A549 treated with CpdA at 1 μM for 4 hours (cell line): ENCODE measurements at places on chromosomes 11 and 22. TPM values are rescaled to one million over a fixed set of nuclear protein-coding genes. Genes with fewer than 3 reads are reported as not detected.

Gene ADAMTS8
- total RNA-seq: 0.39 to 0.64 TPM (median 0.62 TPM) in 5 replicates

Gene PIM3
- total RNA-seq: 17.9 to 36.0 TPM (median 33.1 TPM) in 5 replicates

Gene IGSF22
- 0.02 TPM in 1 of 5 replicates, not detected in the others for total RNA-seq

Gene OR52I2
- total RNA-seq: not detected in 5 replicates

Gene IFITM2
- 55.4 to 67.4 TPM (median 60.2 TPM) in 5 replicates for total RNA-seq

Gene CACNA1I
- 0.02 to 0.05 TPM (median 0.03 TPM) in 5 replicates for total RNA-seq

Gene GTSE1
- total RNA-seq: 28.8 to 34.6 TPM (median 32.0 TPM) in 5 replicates

Gene ARHGAP20
- total RNA-seq: 0.01 TPM in 1 of 5 replicates, not detected in the others

Gene ST13
- total RNA-seq: 158 to 177 TPM (median 163 TPM) in 5 replicates

Gene CNGA4
- total RNA-seq: 0.06 to 0.18 TPM in 2 of 5 replicates, not detected in the others

Gene C11orf54
- 11.5 to 13.1 TPM (median 12.0 TPM) in 5 replicates for total RNA-seq

Gene CCDC116
- total RNA-seq: 0.05 to 0.22 TPM (median 0.08 TPM) in 4 of 5 replicates, not detected in the other

Gene DMC1
- 2.9 to 10.9 TPM (median 3.2 TPM) in 5 replicates for total RNA-seq

Gene CASP5
- total RNA-seq: not detected in 5 replicates

Gene SLC5A4
- total RNA-seq: not detected in 5 replicates

Gene LIMK2
- 6.6 to 8.6 TPM (median 7.7 TPM) in 5 replicates for total RNA-seq

Gene LINC01488
- total RNA-seq: not detected in 5 replicates

Gene SLC35E4
- 5.2 to 7.6 TPM (median 6.4 TPM) in 5 replicates for total RNA-seq

Gene KCNJ5
- total RNA-seq: 0.08 to 0.12 TPM in 2 of 5 replicates, not detected in the others

Gene MS4A12
- total RNA-seq: not detected in 5 replicates

Gene COX8A
- 629 to 1,059 TPM (median 1,023 TPM) in 5 replicates for total RNA-seq

Gene INSC
- not detected in 5 replicates for total RNA-seq

Gene TMA7B
- total RNA-seq: not detected in 5 replicates

Gene GGTLC2
- total RNA-seq: not detected in 5 replicates

Gene MRGPRX3
- 0.41 TPM in 1 of 5 replicates, not detected in the others for total RNA-seq

Gene MYBPC3
- 0.05 to 0.06 TPM (median 0.05 TPM) in 4 of 5 replicates, not detected in the other for total RNA-seq
